NCI-H146 (cell line): ENCODE measurements at places on chromosomes 13 and 19.

GRCh38 chr13:30179597-30180276, 127.6 kb downstream of the KATNAL1 start:
- DNase-seq = peak; percentile 96

DNA sequence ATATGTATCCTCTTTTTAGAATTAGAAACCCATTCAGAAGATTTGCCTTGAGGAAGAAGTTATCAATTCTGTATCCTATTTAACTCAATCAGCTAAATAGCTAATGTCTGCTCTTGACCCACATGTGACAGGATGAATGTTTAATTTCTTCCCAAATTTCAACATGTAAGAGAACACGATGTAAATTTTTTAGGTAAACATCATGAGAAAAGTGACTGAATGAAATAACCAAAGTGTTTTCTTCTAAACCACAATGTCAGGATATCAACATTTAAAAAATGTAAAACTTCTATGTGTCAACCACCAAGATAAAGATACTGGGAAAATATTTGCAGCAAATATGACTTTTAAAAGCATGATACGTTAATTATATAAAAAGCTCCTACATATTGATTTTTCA, 302.4 kb downstream of the DCT start:
- DNase-seq = no peak

DNA sequence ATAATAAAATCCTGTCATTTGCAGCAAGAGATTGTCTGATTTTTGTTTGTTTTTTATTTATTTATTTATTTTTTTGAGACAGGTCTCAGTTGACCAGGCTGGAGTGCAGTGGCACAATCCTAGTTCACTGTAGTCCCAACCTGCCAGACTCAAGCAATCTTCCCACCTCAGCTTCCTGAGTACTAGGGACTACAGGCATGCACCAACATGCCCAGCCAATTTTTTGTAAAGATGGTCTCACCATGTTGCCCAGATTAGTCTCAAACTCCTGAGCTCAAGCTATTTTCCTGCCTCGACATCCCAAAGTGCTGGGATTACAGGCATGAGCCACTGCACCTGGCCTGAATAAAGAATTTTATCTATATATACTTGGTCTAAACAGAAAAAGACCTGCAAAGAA, 17.6 kb downstream of the ZNF233 start:
- no peak for DNase-seq

DNA sequence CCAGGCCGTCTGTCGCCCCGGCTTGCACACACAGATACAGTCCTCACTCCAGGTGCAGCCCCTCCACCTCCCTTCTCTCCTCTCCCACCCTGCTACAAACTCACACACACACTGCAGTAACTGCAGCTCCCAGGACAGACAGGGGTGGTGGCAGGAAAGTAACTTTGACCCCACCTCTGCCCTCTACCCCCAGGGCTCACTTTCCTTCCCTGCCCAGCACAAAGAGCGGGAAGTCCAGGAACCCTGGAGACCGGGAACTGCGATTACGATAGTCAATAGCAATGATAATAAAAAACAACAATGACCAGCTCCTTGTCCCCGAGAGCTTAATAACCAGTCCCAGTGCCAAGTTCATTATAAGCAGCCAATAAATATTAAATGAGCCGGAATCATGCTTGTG, at the start of gene CEACAM20:
CEACAM20 (minus strand) TSS at position 140 of the 400 bp plus-strand sequence. CDS start 166 bp downstream, outside the sequence.
- DNase-seq = peak; percentile 15

- no peak for DNase-seq
Measured at GRCh38 chr13:27699952-27700351, 78.3 kb downstream of the POLR1D start.

DNA sequence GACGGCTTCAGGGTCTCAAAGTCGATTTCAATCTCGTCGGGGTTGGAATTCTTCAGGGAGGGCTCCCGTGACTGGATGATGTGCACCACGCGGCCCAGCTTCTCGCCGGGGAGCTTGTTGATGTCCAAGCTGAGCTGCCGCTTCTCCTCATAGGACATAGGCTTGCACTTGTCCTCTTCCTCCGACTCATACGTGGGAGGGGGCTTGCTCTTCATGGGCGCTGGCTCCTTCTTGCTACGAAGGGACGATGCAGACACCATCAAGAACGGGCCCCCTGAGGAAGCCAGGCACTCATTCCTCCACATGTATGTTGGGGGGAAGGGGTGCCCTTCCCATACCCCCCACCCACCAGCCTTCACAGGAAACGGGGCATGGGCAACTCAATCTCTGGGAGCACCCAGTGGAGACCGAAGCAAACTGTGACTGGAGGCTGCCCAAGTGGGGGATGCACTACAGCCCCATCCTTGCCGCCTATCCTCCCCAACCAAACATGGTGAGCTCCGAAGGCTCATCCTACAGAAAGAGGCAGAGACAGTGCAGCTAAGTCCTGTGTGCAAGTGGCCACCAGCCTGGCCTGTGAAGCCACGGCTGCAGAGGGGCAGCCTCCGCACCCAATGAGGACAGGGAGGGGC, 23.2 kb upstream of the EPHX3 start:
- DNase-seq = no peak

DNA sequence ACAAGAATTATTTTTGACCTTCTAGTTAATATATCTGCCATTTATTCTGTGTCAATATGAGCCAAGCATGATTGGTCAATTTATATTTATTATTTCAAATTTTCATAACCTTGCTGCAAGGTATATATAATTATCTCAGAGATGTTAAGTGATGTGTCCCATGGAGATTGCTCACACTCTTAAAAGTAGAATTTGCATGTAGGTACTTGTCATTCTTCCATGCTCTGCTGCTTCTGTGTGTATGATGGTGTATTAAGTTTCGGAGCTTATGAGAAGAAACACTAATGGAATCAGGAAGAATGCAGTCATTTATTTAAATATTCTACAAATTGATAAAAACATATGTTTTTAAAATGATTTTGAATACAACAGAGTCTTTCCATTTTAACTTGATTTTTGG, 586.8 kb upstream of the MIR17HG start:
- DNase-seq = no peak

DNA sequence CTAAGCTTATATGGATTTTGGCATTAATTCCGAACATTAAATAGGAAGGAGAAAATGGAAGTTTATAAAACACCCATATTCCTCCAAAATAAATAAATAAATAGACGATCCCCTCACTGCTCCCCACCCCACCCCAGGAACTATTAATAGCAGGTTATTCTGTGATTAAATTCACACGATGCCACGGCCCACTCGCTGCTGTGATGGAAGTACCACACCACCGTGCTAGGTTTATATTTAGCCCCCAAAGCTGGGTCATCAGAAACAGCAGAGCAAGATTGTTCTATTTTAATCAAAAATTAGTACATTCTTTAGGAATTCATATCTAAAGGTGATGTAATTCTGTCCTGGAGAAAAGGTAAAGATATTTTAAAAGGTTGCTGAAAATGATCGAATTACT, 65.4 kb downstream of the CCDC70 start:
- DNase-seq = no peak

GRCh38 chr13:25379011-25379410, 7.2 kb downstream of the ATP8A2 start:
- DNase-seq = no peak

DNA sequence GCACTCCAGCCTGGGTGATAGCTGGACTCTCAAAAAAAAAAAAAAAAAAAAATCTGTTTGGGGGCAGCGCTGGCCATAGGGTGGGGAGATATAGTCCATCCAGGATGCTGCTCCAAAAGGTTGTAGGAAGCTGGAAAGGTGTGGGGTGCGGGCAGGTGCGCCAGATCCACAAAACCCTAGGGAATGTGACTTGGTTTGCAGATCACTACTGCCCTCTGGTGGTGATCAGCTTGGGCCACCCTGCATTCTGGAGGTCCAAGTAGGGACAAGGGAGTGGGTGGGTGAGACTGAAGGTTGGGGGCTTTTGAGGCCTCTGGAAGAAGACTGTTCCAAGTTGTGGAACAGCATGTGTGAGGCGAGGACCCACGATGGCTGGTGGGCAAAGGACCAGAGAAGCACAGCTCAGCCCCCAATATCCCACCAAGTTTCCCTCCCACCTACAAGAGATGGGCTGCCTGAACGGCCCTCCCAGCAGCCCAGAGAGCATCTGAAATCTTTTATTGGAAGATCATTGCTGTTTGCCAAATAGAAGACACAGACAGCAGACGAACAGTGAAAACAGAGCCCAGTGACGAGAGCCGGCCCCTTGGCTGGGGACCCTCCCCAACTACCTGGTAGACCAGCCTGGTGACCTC, 10.4 kb upstream of the TYK2 start:
- peak; percentile 68 for DNase-seq

GRCh38 chr19:13959962-13960862, 7.9 kb downstream of the DCAF15 start:
- no peak for DNase-seq

- DNase-seq = no peak
Measured at GRCh38 chr13:64930636-64931035, 2299.5 kb downstream of the PCDH9 start.

GRCh38 chr13:37175996-37176395, 70.5 kb upstream of the CSNK1A1L start:
- no peak for DNase-seq

GRCh38 chr19:34429553-34429952, 1.4 kb downstream of the UBA2 start:
- no peak for DNase-seq

DNA sequence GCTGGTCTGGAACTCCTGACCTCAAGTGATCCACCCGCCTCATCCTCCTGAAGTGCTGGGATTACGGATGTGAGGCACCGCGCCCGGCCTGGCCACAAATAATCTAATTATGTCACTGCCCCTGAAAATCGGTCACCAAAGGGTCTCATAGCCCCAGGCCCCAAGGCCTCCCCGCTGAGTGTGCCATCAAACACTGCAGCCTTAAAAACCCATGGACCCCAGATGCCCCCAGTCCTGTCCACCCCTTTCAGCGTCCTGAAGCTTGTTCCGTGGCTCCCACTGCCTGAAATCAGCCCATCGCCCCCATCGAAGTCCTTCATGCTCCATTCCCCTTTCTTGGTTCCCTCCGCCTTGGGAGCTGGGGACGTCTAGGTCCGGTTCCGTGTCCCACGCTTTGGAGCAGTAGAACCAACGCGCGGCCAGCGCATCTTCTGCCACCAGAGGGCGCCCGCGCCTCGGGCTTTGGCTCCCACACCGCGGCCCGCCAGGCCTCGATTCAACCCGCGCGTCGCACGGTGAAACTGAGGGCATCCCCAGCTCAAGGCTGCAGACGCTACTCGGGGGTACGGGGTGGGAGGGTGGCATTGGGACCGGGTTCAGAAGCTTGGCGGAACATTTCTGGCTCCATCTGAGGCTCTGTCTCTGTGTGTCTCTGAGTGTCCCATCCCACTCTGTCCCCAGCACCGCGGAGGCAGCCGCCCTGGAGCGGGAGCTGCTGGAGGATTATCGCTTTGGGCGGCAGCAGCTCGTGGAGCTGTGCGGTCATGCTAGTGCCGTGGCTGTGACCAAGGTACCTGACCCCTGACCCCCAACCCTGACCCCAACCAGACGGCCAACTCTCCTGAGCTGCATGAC, 3.5 kb downstream of the YJEFN3 start:
- peak; percentile 60 for DNase-seq

GRCh38 chr13:90362707-90363106, 984.8 kb upstream of the MIR17HG start:
- no peak for DNase-seq

DNA sequence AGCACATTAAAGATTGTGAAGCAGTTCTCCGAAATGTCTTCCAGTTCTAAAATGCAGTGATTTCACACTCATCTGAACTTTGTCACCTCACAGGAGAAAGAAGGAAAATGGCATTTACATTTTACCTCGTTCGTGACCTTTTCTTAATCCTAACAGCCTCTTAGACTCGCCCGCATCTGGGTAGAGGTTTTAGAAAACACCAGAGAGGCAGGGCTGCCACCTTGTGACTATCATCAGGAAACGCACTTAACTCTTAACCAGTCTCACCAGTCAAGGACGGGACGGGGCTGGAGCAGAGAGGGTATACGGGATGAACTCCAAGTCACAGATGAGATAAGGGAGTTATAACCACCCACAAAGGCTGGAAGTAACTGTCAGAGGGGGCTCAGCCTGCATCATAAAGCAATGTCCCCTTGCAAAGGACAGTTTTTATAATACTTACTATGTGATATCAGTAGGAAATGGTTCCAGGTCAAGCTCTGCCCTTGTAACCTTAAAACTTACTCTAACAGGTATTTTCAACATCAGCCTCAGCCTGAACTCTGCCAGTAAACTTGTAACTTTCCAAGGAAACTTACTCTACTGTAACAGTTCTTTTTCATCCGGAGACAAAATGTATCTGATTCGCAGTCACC, 8.6 kb upstream of the CEACAM6 start:
- peak; percentile 77 for DNase-seq

- peak; percentile 64 for DNase-seq
Measured at GRCh38 chr19:47113850-47114651, 475 bp upstream of the ZC3H4 start.

GRCh38 chr13:26300140-26300539, 46.2 kb downstream of the CDK8 start:
- no peak for DNase-seq

- DNase-seq = no peak
Measured at GRCh38 chr13:21826214-21827015, 155.5 kb downstream of the FGF9 start.

- DNase-seq = no peak
Measured at GRCh38 chr13:85825454-85825853, 26.2 kb upstream of the SLITRK6 start.

DNA sequence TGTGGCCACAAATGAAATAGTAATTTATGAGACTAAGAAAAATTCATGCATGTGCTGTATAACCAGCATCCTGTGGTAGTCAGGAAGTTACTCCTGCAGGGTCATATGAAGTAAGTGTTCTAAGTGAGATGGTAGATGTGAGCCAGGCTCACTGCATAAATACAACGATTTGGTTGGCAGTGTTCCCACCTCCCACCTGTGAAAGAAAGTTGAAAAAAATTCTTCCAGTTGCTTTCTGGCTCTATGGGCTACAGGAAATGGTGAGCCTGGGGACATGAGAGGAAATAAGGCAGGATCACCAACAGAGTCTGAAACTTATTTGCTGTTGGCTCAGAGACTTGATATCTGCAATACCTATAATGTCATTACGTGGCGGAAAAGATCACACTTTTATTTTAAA, 301.7 kb upstream of the SPRY2 start:
- no peak for DNase-seq

DNA sequence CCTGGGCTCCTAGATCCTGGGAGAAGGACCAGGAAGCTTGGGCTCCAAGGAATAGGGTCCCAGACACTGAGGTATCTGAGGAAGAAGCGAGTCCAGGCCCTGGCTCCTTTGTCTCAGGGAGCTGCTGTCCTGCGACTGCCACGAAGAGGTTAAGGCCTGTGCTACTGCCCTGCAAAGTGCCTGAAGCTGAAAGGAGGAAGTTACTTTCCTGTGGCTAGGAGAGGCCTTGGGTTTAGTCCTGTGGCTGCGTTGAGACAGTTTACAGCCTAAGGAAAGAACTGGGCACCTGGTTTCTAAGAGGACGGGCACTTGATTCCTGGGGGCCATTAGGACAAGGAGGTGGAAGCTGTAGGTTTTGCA, 2.8 kb downstream of the MYADM start:
- DNase-seq = no peak

GRCh38 chr19:5063873-5064645, 95.1 kb downstream of the KDM4B start:
- DNase-seq = no peak

GRCh38 chr19:51040151-51040550, 5.3 kb upstream of the KLK12 start:
- DNase-seq = no peak

- DNase-seq = no peak
Measured at GRCh38 chr19:17942582-17943273, 9.9 kb downstream of the CCDC124 start.

GRCh38 chr13:22091971-22092300, 421.1 kb downstream of the FGF9 start:
- no peak for DNase-seq
